ENCODE measurements at places on chromosomes 2 and 18. TPM values are rescaled to one million over a fixed set of nuclear protein-coding genes. Genes with fewer than 3 reads are reported as not detected.

- no peak for DNase-seq
Measured at GRCh38 chr2:228786901-228787300, 484.2 kb downstream of the PID1 start.

- DNase-seq, result peak; percentile 10
Measured at GRCh38 chr2:22882643-22883042, 502.3 kb upstream of the KLHL29 start.

- DNase-seq, result peak; percentile 73
Measured at GRCh38 chr18:26956863-26957262, 91.4 kb upstream of the AQP4 start.

DNA sequence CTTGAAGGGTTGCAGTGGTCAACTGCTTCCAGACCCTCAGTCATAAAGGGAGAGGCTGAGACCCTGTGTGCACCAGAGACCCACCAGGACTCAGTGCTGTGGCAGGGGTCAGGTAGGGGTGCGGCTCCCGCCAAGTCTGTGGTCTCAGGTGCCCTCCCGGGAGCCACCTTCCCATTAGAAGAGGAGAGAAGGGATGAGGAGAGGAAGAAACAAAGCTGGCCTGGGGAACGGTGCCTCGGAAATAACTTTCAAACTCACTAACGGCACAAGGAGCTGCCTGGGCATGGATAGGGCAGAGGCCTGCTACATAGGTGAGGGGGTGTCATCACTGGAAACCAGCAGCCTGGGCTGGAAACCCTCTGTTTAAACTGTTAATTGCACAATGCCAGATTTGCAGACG, 84.9 kb downstream of the TPO start:
- no peak for DNase-seq

Gene SLC25A12
- polyA plus RNA-seq, result 27.7 TPM

Gene LBH
- polyA plus RNA-seq, result 27.3 TPM
